ENCODE measurements at places on chromosomes 1 and 21.

DNA sequence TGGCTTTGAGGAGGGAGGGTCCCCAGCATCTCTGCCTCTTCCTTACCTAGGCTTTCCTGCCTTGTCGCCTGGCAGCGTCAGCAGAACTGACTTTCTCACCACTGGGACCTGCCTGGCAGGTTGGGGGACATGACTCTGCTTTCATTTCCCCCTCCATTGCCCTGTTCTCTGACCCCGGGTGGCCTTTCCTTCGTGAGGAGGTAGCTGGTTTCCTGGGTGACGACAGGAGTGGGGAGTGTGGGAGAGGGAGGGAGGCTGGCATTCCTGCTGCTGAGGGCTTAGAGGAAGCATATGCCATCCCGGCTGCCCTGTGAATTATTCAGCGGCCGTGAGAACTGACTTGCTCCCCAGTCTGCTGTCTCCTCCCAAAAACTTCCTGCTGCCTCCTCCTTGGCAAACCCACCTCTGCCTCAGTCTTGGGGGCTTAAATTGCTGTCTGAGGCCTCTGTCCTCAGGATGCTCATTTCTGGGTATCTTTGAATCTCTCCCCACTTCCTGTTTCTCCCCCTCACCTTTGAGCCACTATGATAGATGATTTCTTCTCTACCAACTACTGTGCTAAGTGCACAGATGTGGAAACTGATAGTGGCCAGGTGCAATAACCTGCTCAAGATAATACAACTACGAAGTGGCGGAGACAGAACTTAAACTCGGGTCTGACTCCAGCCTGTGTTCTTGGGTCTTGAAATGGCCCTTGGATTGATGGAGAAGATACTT, 182.0 kb upstream of the CSF3R start:
- DNase-seq, result peak; percentile 65

- DNase-seq, result no peak
Measured at GRCh38 chr1:229325853-229326487, 16.9 kb downstream of the CCSAP start.

- no peak for DNase-seq
Measured at GRCh38 chr1:192579010-192579738, 3.6 kb downstream of the RGS1 start.

GRCh38 chr1:222310836-222311235, 237.1 kb downstream of the HHIPL2 start:
- DNase-seq, result no peak

DNA sequence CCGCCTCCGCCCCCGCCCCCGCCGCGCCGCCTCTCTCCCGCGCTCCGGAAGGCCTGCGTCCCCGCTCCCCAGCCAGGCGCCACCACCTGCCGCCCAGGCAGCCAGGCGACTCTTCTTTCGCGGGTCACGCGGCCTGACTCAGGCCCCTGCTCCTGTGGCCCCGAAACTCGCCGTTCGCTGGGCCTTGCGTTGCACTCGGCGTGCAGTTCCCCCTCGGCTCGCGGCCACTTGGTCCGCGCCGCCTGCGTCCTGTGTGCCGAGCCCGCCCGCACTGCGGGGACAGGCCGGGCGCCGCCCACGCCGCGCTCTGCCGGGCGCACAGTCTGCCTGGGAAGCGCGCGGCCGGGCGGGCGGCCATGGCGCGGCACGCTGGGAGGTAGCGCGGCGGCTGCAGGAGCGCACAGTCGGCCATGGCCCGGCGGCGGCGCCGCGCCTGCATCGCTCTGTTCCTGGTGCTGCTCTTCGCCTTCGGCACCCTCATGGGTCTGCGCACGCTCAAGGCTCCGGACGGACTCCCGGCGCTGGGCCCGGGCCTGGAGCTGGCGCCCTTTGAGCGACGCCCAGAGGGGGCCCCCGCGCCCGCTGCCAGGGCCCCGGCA, at the start of gene MANEAL:
MANEAL (plus strand) TSS at position 75 of the 599 bp plus-strand sequence; CDS start at position 411, 336 bp downstream.
- DNase-seq, result no peak
